ENCODE measurements at places on chromosomes 5 and 9.
A peak's percentile ranks its signal among the peaks of the same experiment; 100 is the strongest.

DNA sequence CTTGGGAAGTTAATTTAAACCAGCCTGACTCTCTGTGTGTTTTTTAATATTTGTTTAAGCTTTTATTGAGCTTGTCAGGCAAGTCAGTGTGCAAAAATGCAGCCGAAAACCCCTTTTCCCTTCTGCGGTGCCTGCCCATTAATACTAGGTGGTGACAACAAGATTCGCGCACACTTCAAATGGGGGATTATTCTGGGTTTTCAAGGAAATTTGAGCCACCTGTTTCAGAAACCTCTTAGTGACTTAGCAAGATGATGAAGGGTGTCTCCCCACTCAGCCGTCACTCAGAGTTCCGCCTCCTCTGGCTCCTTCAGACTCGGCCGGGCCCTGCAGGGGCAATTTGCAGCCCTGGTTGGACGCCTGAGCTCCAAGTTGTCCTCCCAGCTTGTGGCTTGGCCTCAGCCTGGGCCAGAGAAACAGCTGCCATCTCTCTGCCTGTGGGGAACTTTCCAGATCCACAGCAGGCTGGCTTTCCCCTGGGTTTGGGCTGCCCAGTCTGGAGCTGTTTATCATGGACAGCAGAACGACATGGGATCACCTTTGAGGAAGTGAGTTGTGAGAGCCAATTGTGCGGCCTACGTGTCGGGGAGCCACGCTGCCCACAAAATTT is 75.9 kb downstream of the SPRY4 start:
- H3K4me3 ChIP-seq: no peak overlapping the region
- H3K4me1 ChIP-seq: no peaks in the 10 kb centered on the region
- H3K27me3 ChIP-seq: no peaks in the 10 kb centered on the region
- no peaks in the 10 kb centered on the region for H3K36me3 ChIP-seq

- H3K27me3 ChIP-seq: peaks cover 6% of the 10 kb centered on the region
- no peak overlapping the region for H3K4me3 ChIP-seq
- H3K27ac ChIP-seq: no peak overlapping the region
- no peak for DNase-seq
Measured at GRCh38 chr9:93303806-93304573, 120.1 kb downstream of the WNK2 start.

DNA sequence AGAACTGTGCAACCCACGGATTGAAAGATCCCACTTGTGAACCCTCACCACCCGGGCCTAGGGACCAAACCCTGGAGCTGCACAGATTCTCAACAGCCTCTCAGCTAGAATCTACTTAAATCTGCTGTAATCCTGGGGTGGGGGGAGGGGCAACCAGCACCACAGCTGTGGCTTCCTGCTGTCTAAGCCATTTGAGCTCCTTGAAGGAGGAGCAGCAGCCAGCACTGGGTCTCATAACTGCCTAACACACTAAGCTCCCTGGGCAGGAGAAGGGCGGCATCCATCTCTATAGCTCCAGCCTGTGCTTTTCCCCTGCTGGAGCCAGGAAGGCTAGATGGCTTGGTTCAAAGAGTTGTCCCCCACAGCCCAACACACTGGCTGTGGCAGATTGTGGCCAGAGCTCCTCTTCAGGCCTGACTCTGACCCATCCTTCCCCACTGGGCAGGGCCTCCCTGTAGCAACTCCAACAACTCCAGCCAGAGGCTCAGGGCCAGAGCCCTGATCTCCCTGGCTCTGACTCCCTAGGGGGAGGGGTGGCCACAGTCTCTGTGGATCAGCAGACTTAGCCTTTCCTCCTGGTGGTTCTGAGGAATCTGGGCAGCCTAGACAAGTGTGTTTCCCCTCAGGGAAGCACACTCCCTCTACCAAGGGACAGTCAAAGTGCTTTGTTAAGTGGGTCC is 72.0 kb upstream of the C9orf72 start:
- H3K27ac ChIP-seq: no peak overlapping the region
- DNase-seq: peak; percentile 69
- H3K27me3 ChIP-seq: no peaks in the 10 kb centered on the region

DNA sequence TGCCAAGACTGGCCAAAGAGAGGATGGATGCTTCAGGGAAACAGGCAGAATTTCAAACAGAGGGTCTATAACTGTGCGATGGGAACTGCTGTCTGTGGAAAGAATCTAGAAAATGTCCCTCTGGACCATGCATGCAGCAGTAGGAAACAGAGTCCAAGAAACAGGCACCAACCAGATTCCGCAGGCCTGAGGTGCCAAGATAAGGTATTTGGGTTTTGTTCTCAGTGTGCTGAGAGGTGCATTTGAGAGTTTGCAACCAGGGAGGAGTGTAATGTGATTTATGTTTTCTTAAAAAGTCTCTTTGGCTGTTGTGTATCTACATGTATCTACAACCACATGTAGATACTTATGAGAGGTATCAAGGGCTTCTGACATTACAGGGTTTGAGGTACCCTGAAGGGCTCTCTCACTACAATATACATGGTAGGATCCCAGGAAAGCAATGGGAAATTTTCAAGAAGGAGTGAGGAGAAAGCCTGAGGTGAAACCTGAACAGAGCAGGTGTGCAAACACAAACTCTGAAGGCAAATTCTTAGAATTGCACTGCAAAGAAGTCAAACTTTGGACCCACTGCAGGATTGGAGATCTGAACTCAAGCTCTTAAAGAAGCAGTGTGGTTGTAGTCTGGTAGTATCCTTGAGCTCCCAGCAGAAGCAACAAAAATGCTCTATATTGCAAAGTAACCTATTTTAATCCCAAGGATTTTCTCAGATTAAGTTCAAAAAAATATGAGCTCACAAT is 182.8 kb upstream of the NFIL3 start:
- H3K4me1 ChIP-seq: no peaks in the 10 kb centered on the region
- no peaks in the 10 kb centered on the region for H3K36me3 ChIP-seq
- DNase-seq: no peak
- no peak overlapping the region for H3K4me3 ChIP-seq

GRCh38 chr9:117164512-117164911 is 250.3 kb downstream of the ASTN2 start:
- H3K4me1 ChIP-seq: no peaks in the 10 kb centered on the region
- H3K36me3 ChIP-seq: no peaks in the 10 kb centered on the region
- H3K4me3 ChIP-seq: no peak overlapping the region
- no peak for DNase-seq

Measured in common myeloid progenitor, CD34-positive (primary cell).